ENCODE measurements at places on chromosomes 3 and 15.

DNA sequence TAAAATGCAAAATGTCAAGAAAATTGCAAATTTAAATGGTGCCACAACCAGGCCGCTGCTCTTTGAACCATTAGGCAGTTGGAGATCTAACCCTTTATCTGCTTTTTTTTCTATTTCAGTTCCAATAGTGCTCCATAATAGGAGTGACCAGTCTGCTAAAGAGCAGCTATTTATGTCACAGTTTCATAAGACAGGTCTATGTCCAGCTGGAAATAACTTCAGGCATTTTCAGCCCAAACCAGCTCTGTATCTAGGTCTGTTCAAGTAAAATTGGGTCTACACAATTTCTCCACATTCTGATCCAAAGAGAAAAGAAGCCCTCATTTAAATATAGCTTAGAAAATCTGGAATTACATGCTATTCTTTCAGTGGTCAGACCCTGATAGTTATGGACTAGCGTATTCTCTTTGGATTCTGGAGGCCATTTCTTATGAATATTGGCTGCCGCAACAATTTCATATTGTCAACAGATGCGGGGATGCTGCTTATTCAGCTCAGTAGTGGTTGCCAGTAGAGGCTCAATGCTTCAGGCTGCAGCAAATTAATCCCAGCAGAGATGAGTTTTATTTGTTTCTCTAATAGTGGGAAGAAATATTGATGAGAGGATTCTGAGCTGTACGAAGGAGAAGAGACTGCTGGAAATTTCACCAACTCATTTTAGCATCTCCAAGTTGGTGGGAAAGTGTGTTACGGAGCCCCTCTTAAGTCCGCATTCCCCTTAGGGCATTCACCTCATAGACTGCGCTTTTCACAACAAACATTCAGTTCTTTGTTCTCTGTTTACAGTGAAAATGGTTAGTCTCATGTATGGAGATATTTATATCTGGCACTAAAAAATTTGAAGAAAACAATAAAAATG lies 887.0 kb downstream of the ROBO1 start:
- DNase-seq: no peak

- peak; percentile 24 for DNase-seq
These were observed 17.3 kb downstream of the C3orf18 start for GRCh38 chr3:50550079-50550736.

DNA sequence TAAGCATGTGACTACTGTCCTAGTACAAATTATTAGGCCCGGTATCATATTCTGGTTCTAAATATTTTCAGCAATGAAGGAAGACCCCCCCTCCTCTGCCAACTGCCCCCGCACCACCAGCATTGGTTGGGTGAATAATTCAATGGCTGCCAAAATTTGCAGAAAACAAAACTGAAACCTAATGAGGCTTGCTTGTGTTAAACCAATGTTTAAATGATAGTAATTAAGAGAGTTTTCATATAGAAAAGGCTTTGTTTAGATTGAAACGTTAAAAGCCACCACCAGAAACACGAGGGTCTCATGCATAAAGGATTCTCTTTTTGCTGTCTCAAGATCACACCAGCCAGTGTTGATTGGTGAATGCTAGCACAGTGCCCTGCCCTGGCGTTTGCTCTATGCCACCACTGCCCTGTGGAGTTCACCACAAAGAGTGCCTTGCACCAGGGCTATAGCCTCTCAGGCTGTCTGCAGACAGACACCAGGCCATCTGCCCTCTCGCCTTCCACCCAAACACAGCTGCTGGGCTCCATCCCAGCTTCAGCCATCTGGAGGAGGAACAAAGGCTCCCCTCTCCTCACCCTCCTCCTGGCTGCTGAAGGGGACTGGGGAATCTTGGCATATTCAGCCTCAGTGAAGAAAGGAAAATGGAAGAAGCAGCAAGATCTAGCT lies 200.3 kb upstream of the PFN2 start:
- DNase-seq: peak; percentile 76

DNA sequence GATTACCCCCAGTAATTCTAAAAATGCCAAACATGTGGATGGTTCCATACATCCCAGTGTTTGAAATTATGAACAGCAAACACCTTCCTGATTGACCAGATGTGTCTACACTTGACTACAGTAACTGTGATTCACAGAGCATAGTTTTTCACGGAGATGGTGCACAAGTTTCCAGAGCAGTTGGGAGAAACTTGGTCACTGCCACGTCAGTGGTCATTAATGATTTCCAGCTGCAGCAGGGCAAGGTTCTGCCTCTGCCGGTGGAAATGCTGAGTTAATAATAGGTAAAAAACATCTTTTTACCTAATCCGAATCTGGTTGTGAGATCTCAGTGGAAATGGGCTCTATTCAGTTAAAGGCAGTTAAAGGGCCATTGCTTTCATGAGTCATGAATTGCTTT lies 154.1 kb upstream of the FEZF2 start:
- no peak for DNase-seq

GRCh38 chr3:13452490-13453335 lies 27.4 kb upstream of the HDAC11 start:
- peak; percentile 22 for DNase-seq

DNA sequence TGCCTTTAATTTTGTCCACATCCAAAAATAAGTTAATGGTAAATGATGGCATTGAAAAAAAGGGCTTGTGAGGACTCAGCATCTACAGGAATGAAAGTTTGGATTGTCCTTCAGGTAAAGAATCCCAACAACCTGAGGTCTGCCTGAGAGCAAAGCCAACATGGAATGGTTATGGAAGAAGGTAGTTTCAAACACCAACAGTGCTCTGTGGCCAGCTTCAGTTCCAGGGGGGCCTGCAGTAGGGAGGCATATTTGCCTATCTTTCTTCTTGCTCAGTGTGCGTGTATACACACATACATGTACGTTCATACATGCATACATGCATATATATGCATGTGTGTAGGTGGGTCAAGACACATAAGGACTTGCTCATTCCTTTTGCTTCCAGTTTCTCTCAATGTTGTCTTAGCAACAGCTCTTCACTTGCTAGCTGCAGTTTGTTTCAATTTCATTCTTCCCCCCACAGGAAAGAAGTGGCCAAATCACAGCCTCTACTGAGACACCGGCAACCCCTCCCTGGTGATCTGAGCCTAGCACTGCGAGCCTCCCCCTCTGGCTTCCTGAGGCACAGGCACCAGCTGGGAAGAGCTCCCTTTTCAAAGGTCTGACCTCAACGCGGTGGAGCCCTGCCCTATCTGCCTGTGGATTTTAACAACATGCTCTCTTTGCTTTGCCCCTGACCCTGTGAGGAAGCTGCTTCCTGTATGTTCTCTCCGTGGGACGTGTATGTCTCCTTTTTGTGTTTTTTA lies 146.2 kb downstream of the KLF13 start:
- peak; percentile 16 for DNase-seq

DNA sequence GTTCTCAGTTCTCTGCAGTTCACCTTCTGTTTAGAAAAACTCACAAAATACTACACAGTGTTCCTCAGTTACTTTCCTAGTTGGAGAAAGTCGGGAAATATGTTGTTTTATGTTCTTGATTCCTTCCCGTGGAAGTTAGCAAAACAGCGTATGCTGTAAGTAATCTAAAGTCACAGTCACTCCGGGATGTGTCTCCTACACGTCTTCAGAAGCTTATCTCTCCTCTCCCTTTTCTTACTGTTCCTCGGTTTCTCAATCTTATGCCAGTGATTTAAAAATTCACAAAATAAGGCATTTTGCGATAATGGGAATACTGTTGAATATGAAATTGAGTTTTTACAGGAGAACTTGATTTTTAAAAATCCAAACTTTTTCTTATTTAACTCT lies 1.7 kb downstream of the HEG1 start:
- DNase-seq: no peak

- no peak for DNase-seq
These were observed 552.3 kb downstream of the NAALADL2 start for GRCh38 chr3:175411405-175411804.

DNA sequence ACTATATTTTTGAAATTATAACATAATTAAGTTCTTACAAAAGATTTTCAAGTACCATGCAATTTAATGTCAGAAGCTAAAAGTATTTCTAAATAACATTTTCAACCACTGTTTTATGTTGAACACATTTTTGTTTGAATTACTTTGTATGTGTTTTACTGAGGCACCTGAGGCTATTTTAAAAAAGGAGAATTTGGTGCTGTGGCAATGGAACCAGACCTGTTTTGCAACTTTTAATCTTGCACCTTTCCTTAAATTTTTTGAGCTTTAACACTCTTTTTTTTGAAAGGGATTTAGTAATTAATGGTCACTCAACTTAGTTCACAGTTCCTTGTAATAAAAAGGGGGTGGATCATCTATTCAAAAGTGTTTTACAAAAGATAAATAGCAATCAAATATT lies 561.6 kb downstream of the ZBBX start:
- DNase-seq: no peak

GRCh38 chr15:67533873-67534272 lies 8.6 kb upstream of the MAP2K5 start:
- DNase-seq: no peak

DNA sequence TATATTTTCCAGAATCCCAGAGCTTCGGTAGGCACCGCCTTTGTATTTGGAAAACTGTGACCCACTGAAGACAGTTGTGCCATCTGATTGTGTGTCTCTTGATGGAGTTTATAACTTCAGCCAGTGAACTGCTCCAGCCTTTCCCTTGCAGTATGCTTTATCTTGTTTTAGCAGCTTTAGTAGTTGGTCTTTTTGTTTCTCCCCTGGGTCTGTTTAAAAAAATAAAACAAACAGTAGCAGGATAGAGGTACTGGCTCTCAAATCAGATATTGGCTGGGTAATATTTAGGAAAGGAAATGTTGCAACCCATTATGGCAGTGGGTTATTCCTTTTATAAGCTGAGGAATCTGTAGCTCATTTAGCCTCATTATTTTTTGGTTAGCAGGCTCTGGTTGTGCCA lies 151.5 kb upstream of the BFSP2 start:
- no peak for DNase-seq

DNA sequence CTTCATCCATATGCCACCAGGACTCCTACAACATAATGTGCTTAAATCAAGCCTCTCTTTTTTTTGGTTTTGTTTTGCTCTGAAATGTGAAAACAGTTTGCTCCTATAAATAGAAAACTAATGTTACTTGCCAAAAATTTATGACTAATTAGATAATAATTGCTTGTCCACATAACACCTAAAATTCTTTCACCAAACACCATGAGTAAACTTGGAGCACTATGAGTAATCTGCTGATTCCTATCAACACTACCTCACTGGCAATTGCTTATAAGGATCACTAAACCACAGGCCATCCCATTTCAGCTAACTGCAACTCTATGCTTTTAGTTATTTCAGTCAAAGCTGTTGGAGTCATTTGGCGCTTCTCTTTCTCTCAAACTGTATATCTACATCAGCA lies 252.7 kb downstream of the EPHA3 start:
- DNase-seq: no peak

GRCh38 chr3:55910543-55910942 lies 423.4 kb upstream of the WNT5A start:
- no peak for DNase-seq
